ENCODE measurements at places on chromosomes 7 and 10.

DNA sequence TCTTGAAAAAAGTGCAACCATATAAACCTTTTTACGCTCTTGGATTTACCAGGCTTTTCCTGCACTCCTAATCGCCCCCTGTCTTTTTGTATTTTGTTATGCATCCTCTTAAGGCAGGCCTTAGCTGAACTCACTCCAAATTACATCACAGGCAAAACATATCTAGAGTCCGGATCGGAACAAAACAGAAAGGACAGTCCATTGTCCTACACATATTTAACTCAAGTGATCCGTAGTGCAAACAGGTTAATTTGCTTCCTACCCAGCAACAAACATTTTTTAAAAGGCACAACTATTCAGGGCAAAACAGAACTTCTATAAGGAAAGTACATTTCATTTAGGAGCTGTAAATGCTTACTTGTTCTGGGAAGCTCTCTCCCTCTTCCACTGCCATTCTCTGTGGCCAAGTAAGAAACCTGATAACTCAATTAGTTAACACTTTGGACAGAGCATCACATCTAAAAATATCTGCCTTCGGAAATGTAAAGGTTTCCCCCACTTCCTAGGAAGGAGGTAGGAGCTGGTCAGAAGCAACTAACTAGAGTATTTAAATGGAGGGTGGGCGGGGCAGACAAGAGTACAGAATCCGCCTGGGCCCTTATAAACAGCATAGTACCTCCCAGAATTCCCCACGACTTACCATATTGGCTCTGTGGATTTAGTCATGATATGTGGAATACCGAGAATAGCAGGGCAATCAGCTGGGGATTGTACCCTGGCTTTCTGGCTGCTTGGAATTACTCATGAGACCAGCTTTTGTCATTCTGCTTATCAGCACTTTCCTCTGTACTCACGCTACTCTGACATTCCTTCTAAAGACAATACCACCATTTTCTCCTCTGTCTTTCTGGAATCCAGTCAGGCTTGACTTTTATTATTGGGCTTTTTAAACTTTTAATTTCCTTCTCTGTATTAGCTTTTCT is 89.5 kb downstream of the ANK3 start:
- no peak for DNase-seq

GRCh38 chr7:146728611-146729010 is 612.0 kb downstream of the CNTNAP2 start:
- no peak for DNase-seq

DNA sequence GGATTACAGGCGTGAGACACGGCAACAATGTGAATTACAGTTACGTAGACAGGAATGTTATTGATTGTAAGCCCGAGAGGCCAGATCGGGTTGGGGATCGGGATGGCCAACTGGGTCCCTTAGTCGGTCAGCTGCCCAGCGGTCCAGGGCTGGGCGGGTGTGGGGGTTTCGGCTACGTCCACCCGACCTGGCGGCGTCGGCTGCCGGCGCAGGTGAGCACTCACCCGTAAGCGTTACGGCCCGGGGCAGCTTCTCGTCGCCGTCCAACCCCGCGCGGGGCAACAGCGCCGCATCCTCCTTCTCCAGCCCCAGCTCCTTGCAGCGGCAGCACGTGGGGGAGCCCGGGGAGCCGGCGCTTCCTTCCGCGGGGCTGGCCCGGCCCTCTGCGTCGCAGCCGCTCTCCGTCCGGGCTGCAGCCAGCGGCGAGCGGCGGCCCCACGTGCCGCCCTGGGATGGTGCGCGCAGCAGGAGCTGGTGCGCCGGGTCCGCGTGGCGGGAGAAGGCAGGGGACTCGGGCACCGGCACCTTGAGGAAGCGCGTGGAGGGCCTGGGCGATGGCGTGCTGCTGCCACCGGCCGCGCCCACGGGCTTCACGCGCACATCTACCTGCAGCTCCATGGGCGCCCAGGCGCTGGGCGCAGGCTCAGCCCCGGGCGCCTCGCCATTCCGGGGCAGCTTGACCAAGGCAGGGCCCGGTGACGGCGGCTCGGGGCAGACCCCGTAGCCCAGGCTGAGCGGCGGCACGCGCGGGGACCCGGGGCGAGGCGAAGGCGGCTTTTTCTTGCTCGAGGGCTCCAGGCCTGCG is 609 bp downstream of the KLRG2 start:
- peak; percentile 60 for DNase-seq

DNA sequence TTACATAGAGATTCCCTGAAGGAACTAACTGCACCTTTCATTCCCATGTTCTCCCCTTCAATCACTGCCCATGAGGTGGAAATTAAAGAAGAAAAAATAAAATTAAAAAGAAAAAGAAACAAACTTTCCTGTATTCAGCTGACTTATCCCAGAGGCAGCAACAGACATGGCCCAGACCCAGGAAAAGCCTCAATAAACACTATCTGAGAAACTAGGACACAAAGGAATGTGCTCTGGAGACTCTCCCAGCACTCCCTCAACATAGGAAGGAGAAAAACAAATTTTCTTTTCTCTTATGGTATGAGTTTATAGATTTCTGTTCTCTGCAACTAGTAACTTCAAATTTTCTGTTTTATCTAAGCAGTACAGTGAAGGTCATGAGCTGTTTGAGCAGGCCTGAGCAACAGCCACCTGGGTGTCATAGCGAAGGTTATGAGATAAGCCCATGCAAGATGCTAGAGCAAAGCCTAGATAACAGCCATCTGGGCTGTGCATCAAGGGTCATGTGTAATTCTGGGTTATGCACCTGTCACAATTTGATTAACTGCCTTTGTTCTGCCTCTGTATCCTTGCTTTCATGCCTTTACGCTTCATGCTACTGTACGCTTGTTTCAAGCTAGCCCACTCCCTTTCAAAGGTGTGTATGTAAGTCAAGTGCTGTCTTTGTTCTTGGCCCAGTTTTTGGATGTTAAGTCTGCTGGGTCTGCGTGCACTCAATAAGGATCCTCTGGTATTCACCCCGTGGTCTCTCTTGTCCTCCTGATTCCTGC is 11.0 kb upstream of the OR6B1 start:
- peak; percentile 67 for DNase-seq

DNA sequence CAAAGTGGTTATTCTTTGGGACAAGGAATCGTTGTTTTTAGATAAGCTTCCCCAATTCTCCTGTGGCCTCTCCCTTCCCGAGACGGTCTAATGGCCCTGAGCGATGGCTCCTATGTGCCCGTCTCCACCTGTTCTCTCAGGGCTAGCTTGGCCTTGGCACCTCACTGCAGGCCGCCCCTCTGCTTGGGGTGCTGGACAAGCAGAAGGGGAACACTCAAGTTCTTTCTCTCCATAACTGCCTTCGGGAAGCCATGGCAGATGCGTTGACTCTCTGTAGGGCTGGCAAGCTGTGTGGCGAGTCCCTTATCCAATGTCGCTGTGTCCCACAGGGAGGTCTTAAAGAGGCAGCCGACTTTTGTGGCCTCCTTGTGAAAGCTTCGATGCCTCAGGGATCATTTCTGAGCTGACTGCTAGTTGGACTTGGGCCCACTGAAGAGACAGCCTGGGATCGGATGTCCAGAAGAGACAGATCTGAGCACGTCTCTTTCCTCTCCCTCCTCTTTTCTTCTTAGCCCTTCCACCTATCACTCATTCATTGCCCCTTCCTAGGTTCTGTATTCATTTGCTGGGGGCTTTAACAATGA is 70.8 kb downstream of the GRK5 start:
- DNase-seq, result no peak

- no peak for DNase-seq
Measured at GRCh38 chr7:1662101-1662500, 8.0 kb upstream of the ELFN1 start.

DNA sequence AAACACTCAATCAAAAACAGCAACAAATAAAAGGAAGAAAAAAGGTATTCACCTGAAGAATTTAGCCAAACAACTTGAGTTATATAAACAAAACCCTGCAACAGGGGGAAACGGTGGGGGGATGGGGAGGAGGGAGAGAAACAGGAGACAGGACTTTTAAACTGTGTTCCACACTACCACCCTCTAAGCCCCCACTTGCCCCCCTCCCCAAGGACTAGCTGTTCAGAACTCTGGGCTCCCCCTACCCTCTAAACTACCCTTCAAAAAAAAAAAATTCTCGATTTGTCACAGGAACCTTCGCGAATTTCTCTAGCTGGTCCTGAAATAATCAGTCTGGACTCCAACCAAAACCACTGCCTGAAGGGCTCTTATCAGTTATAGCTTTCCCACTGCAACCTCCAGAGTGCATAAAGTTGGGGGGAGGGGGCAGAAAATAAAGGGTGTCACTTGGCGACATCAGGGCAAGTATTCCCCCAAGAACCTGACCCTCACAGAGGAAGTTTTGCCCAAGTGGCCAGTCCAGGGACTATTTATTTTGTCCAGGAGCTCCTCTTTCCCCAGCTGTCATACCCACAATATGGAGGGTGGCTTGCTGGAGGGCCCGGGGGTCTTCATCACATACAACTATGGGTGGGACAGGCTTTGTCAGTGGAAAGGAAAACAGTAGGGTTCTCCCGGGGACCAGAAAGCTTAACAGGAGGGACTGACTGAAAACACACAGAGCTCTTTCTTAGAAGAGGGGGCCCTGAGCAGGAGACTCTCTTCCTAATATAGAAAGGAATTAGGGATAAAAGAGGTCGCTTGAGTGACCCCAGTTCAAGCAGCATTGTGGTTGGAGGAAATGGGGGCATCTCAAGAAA is 1.3 kb downstream of the UBE2H start:
- peak; percentile 23 for DNase-seq

GRCh38 chr10:28559618-28560017 is 26.7 kb downstream of the WAC start:
- no peak for DNase-seq

DNA sequence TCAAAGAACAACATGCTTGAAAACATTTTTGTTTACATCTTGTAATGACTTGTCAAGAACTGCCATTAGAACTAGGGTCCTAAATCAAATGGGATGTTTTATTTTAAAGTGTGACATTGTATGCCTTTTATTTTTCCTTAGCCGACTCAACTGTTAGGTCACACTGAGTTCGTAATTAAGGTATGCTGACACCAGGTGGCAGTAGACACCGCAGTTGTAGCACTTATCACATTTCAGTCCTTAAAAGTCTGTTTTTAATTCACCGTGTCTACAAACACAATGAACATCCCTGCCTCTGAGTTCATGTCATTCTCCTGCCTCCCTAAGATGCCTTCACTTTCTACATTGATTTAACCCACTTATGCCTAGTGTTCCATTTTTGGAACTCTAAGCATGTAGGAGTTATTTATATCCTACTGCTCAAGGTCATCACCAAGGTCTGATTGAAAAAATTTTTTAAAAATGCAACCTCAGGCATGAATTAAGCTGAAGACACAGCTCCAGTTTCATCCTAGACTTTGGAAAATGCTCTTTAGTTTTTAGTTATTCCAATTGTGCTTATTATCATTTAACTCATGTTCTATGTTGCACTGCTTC is 186.1 kb downstream of the BMPER start:
- DNase-seq, result peak; percentile 60

DNA sequence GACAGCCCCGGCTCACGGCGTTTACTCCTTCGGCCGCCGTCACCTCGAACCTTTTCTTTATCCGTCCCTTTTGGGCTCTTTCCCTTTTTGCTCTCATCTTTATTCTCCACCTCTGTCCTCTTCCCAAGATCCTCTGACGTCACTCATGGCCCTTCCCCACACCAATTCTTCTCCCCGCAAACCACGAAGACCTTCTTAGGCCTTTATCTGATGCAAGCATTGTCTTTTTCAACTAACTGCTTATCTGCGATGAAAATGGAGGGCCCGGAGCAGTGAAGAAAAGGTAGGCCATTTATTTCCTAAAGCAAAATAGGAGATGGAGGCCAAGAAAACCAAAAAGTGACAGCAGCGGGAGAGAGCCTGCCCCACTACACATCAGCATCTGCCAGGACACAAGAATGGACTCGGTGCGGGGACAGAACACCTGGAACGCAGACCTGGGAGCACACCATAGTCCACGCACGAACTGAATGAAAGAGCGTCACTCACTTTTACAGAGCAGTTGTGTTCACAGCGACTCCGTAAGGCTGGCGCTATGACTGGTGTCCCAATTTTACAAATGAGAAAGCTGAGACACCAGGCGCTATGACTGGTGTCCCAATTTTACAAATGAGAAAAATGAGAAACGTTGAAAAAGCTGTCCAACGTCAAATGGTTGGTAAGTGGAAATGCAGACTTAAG is 45.3 kb downstream of the ZNF777 start:
- no peak for DNase-seq

GRCh38 chr10:80453842-80454512 is at the start of gene TSPAN14:
TSPAN14 (plus strand) TSS chr10:80454310; CDS start chr10:80489234, 34,924 bp downstream.
- DNase-seq, result peak; percentile 96

DNA sequence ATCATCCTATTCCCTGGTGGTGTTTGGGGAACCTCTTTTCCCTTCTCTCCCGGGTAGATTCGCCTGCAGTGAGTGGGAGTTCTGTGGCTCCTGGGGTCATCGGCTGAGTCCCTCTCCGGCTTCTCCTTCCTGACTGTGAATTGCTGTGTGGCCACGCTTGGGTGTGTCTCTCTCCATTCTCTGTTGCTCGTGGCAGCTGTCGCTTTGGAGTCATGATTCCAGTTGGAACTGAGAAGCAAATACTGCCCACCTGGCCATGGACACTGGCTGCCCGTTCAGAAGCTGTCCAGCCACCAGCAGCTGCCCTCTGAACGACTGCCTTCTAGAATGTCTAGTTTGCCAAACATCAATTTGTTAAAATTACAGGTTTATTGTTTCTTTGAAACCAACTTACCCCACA is 23.1 kb upstream of the PITRM1 start:
- no peak for DNase-seq

- DNase-seq, result no peak
Measured at GRCh38 chr10:102712089-102712488, 2.1 kb downstream of the ARL3 start.

DNA sequence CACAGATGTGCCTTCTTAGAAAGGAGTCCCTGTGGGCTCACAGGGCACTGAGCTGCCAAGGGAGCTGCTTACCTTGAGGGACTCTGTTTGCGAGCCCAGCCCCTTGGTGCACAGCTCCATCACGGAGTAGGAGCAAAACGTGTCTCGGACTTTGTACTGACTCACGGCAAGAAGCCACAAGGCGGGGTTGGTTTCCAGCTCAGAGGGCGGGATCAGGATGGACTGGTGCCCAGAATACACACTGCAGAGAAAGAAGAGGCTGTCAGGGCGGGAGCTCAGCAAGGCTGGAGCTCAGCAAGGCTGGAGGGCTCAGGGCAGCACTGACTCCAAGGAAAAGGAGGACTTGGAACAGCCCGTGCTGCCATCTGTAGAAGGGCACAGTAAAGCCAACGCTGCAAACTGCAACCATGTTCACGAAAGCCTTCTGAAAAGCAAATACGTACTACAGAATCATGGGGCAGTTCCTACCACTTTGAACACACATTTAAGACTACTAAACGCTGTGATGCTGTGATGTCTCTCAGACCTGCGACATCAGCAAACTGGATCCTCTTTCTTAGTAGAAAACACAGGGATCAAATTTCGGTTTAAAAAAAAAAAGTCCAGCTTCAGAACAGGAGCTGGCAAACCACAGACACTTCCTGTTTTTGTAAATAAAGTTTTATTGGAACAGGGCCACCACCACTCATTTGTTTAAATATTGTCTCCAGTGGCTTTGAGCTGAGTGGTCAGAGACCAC is 194.3 kb downstream of the ZMYND11 start:
- peak; percentile 93 for DNase-seq

Data from GM03348 (cell line).